ENCODE measurements at places on chromosomes 1 and 21. TPM values are rescaled to one million over a fixed set of nuclear protein-coding genes. Genes with fewer than 3 reads are reported as not detected.

Gene ADCY10
- total RNA-seq = not detected

Gene PEAR1
- not detected for total RNA-seq

Gene RALGPS2
- total RNA-seq = 2.7 TPM

Gene RAP1GAP
- 0.05 TPM for total RNA-seq

Gene EXO1
- total RNA-seq = 35.0 TPM

Gene TRIM46
- total RNA-seq = 2.0 TPM

Gene SLC26A9
- total RNA-seq = 0.15 TPM

GRCh38 chr1:44275991-44276405 lies 62.7 kb downstream of the DMAP1 start:
- no peaks in the 10 kb centered on the region for H3K36me3 ChIP-seq
- no peak for DNase-seq
- H3K27me3 ChIP-seq = no peaks in the 10 kb centered on the region

GRCh38 chr1:208079161-208079560 lies 165.0 kb downstream of the PLXNA2 start:
- no peak for DNase-seq
- H3K27me3 ChIP-seq = no peaks in the 10 kb centered on the region
- H3K27ac ChIP-seq = no peak overlapping the region
- no peak overlapping the region for H3K4me3 ChIP-seq
- H3K4me1 ChIP-seq = no peaks in the 10 kb centered on the region

DNA sequence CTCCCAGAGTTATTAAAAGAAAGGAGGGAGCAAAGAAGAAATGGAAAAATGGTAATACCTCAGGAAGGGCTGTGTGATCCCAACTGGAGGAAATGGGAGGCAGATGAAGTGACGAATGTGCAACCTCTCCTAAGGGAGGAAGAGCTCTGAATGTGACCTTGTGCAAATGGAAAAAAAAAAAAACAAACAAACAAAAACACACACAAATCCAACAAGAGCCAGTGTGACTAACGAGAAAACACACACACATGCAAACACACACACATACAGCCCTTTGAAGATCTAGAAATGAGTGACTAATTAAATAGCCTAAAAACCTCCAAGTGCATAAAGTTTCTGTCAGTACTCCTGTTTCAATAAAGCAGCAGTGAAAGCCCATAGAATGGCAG lies 49.0 kb downstream of the CCN1 start:
- DNase-seq = no peak
- no peak overlapping the region for H3K27ac ChIP-seq
- no peaks in the 10 kb centered on the region for H3K4me1 ChIP-seq
- no peaks in the 10 kb centered on the region for H3K36me3 ChIP-seq
- H3K27me3 ChIP-seq = no peaks in the 10 kb centered on the region

DNA sequence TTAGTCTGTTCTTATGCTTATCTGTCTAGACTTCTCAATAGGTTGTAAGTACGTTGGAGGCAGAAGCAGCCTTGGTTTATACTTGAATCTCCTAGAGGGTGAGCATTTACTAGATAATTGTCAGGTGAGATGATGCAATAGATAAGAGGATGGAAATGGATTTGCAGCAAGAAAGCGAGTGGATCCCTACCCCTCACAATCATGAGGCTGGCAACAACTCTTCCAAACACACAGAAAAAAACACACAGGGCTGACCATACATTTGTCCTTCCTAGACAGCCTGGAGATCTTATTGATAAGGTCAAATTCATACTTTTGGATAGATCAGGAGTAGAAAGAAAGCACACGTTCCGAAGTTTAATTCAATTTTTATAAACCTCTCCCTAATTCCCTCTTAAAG lies 481.4 kb upstream of the CAMK1G start:
- no peaks in the 10 kb centered on the region for H3K27me3 ChIP-seq
- peaks cover 28% of the 10 kb centered on the region for H3K4me1 ChIP-seq
- no peak overlapping the region for H3K4me3 ChIP-seq

GRCh38 chr1:154157520-154158306 lies 2.8 kb upstream of the NUP210L start:
- no peaks in the 10 kb centered on the region for H3K27me3 ChIP-seq
- DNase-seq = peak; percentile 64
- peak overlapping the region; percentile 16 for H3K4me3 ChIP-seq
- H3K36me3 ChIP-seq = peaks cover 20% of the 10 kb centered on the region
- H3K27ac ChIP-seq = peak overlapping the region; percentile 75

DNA sequence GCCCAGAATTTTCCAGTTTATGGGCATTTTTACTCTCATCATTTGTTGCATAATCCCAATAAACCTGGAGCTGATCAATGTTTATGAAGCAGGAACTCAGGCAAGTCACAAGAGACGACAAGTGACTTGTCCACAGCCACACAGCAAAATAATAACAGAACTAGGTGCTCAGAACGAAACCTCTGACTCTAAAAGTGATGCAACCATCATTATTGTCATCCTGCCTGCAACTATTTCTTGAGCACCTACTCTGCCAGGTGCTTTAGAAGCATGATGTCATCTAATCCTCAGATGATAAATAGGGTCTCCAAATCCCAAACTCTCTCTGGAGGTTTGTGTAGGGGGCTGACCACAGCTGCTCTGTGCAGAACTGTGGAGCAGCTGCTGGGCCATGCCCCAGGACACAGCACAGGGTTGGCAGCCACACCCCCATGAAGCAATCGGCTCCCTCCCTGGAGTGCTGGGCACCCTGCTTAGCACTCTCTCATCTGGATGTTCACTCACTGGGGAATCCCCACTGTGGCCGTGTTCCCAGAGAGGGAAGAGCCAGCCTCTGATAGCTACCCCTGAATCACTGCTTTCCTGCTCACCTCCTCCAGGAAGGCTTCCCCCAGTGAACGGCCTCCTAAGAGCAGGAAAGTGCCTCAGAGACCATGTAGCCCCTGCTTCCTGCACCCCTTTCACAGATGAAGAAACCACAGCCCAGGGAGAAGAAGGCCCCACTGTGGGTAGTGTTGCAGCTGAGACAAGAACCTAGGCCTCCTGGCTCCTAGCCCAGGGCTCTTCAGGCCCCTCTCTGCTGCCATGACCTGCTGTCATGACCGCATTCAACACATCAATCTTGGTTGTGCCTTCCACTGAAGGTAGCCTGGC lies 2.1 kb downstream of the TTC22 start:
- peaks cover 27% of the 10 kb centered on the region for H3K4me1 ChIP-seq
- no peak overlapping the region for H3K4me3 ChIP-seq
- 0 out of 2 replicates have a peak overlapping the region, but pooled peaks have one; percentile 20 for H3K27ac ChIP-seq
- H3K36me3 ChIP-seq = no peaks in the 10 kb centered on the region
- peak; percentile 41 for DNase-seq

GRCh38 chr1:30135698-30136097 lies 587.7 kb downstream of the MATN1 start:
- H3K4me3 ChIP-seq = no peak overlapping the region
- H3K27me3 ChIP-seq = no peaks in the 10 kb centered on the region
- no peak for DNase-seq
- no peak overlapping the region for H3K27ac ChIP-seq
- H3K36me3 ChIP-seq = no peaks in the 10 kb centered on the region

DNA sequence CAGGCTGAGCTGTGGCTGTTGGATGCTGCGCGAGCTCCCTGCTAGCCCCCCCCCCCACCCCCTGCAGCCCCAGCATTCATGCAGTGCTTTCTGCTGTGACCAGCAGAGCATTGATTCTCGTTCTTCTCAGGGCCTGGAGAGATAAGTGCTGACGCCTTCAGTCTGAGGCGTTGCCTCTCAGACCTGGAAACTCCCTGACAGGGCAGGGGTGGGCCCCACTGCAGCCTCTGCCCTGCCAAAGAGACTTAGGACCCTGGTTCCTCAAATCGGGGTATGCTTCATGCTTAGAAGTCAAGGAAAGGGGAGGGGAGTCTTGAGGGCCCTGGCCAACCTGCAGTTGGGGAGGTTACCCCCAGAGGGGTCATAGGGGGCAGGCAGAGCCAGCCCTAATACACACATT lies 38.5 kb downstream of the PTPRF start:
- H3K27me3 ChIP-seq = no peaks in the 10 kb centered on the region
- H3K36me3 ChIP-seq = no peaks in the 10 kb centered on the region
- H3K4me3 ChIP-seq = no peak overlapping the region
- no peak overlapping the region for H3K27ac ChIP-seq

DNA sequence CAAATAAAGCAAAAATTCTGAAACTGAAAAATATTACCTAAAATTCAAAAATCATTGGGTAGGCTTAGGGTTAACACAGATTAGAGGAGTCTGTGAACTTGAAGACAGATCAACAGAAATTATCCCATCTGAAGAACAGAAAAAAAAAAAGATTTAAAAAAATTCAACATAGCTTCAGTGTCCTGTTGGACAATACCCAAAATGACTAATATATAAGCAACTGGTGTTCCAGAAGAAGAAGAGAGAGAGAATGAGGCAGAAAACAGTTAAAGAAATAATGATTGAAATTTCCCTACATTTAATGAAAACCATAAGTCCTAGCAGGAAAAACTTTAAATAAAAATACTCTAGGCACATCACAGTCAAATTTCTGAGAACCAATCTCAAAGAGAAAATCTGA lies 31.5 kb downstream of the TMCO1 start:
- peaks cover 12% of the 10 kb centered on the region for H3K4me1 ChIP-seq
- H3K4me3 ChIP-seq = no peak overlapping the region
- no peak for DNase-seq

- no peak overlapping the region for H3K27ac ChIP-seq
- H3K36me3 ChIP-seq = no peaks in the 10 kb centered on the region
- H3K4me1 ChIP-seq = no peaks in the 10 kb centered on the region
- H3K4me3 ChIP-seq = no peak overlapping the region
- no peaks in the 10 kb centered on the region for H3K27me3 ChIP-seq
These were observed 423.9 kb downstream of the DSCAM start for GRCh38 chr21:40422896-40423635.

DNA sequence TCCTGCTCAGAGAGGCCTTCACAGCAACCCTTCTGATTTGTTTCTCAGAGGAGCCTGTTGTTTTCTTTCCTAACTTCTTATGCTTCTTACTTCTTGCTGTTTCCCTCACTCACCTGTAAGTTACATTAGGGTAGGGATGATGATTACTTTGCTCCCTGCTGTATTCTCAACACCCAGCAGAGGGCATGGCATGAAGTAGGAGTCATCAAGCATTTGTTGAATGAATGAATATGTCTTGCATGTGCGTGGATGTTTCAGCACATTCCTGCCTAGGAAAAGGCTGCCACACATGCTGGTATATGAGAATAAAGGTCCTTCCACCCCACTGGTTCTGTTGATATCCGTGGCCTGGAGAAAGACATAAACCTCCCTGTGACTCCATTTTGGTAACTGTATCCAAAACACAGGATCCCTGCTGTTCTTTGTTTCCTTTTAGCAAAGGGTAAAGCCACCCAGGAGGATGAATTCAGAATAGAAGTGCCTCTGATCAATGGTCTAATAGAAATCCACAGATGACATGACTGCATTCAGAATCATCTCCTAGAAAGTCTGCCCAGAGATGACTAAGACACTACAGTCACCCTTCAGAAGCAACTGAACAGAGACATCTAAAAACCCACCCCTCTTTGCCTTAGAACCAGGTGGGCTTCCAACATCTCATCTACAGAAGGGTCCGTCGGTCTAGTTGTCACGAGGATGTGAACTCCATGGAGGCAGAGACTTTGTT lies 168.8 kb downstream of the ZSCAN20 start:
- no peak overlapping the region for H3K27ac ChIP-seq
- H3K4me3 ChIP-seq = no peak overlapping the region
- no peaks in the 10 kb centered on the region for H3K4me1 ChIP-seq
- H3K27me3 ChIP-seq = 0 out of 2 replicates have a peak, but pooled peaks cover 4% of the 10 kb centered on the region

DNA sequence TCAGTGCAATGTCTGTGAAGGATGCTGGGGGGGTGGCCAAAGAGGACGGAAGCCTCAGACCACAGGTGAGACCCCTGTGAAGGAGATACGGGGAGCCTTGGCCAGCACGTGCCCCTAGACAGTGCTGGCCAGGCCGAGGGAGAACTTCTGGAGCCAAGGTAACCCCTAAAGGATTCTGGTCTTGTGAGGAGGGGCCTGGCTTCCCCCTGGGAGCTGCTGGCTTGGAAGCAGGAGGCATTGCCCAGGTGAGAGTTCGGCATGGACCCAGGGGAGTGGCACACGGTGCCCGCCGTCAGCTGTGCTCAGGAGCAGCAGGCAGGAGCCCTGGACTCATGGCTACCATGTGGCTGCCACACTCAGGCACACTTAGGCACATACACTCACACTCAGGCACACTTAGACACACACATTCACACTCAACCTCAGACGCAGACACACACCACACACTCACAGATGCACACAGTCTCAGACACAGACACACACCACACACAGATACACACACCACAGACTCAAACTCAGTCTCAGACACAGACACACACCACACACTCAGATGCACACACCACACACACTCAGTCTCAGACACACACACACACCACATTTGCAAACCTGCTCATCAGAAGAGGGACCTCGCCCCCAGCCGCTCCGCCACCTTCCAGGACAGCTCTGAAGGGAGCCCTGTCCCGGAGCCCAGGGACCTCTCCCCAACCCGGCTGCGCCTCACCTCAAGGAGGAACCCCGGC lies 1.1 kb upstream of the COL6A2 start:
- no peaks in the 10 kb centered on the region for H3K27me3 ChIP-seq
- no peak overlapping the region for H3K4me3 ChIP-seq
- no peak for DNase-seq
- no peaks in the 10 kb centered on the region for H3K4me1 ChIP-seq
- no peak overlapping the region for H3K27ac ChIP-seq

GRCh38 chr1:208892147-208892546 lies 648.0 kb upstream of the PLXNA2 start:
- H3K27me3 ChIP-seq = no peaks in the 10 kb centered on the region
- no peaks in the 10 kb centered on the region for H3K4me1 ChIP-seq
- DNase-seq = no peak
- no peaks in the 10 kb centered on the region for H3K36me3 ChIP-seq
- no peak overlapping the region for H3K4me3 ChIP-seq

- H3K4me1 ChIP-seq = no peaks in the 10 kb centered on the region
- no peak for DNase-seq
- peaks cover 8% of the 10 kb centered on the region for H3K27me3 ChIP-seq
These were observed 553 bp downstream of the PTGER3 start for GRCh38 chr1:71046891-71047634.

DNA sequence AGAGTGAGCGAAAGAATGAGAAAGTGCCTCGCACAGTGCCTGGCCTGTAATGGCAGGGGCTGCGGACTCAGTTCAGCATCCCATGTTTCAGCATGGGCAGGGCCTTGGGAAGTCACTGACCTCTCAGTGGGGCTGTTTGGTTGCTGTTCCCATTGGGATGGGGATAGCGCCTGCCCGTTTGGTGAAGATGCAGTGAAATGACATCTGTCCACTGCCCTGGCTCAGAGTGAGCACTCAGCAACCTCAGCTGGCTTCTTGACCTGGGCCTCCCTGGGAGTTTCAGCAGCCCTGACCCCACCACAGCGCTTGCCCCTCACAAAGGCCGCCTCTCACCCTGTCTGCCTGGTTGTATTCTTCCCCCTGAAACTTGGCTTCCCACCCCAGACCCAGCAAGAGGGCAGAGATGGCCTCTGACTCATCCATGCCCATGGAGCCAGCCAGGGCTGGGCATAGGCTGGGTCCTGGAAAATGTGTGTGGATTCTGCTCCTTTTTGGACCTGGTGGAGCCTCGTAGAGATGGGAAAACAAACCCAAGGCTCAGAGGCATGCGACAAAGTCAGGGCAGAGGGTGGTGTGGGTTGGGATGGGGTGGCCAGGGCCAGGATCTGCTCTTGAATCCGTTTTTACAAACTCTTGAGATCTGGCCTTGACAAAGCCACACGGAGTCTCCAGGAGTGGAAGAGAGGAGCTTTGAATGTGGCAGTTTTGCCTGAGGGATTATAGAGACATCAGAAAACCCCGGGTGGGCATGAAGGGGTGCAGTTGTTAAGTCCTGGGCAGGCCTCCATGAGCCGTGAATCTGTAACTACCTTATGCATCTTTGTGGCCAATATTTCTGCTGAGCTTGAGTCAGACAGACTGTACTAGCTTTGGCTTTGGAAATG lies 1.2 kb downstream of the XKR8 start:
- no peaks in the 10 kb centered on the region for H3K36me3 ChIP-seq
- H3K27me3 ChIP-seq = no peaks in the 10 kb centered on the region
- H3K4me3 ChIP-seq = peak overlapping the region; percentile 82
- DNase-seq = no peak
- peaks cover 4% of the 10 kb centered on the region for H3K4me1 ChIP-seq

Data from GM12878 (cell line).